ENCODE measurements at places on chromosomes 3 and 15. TPM values are rescaled to one million over a fixed set of nuclear protein-coding genes. Genes with fewer than 3 reads are reported as not detected.

TRIM42 gene
- not detected for total RNA-seq

GPR171 gene
- not detected for total RNA-seq

FAH gene
- total RNA-seq: 15.5 TPM

LMOD3 gene
- total RNA-seq: not detected

FSIP1 gene
- 0.75 TPM for total RNA-seq

RASA2 gene
- total RNA-seq: 12.8 TPM

C2CD4A gene
- 1.5 TPM for total RNA-seq

Data from endothelial cell of coronary artery (primary cell).